Pulmonary artery endothelial cell (primary cell): ENCODE measurements at places on chromosomes 7 and 10. TPM values are rescaled to one million over a fixed set of nuclear protein-coding genes. Genes with fewer than 3 reads are reported as not detected.

The PAPSS2 gene
- 74.2 and 74.3 TPM in 2 replicates for total RNA-seq

The TUBB8 gene
- total RNA-seq: not detected in 2 replicates

The RPEL1 gene
- 0.07 and 0.13 TPM in 2 replicates for total RNA-seq

The SFTPA2 gene
- total RNA-seq: not detected in 2 replicates

The MPP7 gene
- total RNA-seq: 0.07 TPM in 2 replicates

The JAZF1 gene
- total RNA-seq: 5.5 and 6.0 TPM in 2 replicates

The ZNF804B gene
- total RNA-seq: not detected in 2 replicates

The NME8 gene
- total RNA-seq: not detected in 2 replicates
